ENCODE measurements at places on chromosomes 13 and 19.

DNA sequence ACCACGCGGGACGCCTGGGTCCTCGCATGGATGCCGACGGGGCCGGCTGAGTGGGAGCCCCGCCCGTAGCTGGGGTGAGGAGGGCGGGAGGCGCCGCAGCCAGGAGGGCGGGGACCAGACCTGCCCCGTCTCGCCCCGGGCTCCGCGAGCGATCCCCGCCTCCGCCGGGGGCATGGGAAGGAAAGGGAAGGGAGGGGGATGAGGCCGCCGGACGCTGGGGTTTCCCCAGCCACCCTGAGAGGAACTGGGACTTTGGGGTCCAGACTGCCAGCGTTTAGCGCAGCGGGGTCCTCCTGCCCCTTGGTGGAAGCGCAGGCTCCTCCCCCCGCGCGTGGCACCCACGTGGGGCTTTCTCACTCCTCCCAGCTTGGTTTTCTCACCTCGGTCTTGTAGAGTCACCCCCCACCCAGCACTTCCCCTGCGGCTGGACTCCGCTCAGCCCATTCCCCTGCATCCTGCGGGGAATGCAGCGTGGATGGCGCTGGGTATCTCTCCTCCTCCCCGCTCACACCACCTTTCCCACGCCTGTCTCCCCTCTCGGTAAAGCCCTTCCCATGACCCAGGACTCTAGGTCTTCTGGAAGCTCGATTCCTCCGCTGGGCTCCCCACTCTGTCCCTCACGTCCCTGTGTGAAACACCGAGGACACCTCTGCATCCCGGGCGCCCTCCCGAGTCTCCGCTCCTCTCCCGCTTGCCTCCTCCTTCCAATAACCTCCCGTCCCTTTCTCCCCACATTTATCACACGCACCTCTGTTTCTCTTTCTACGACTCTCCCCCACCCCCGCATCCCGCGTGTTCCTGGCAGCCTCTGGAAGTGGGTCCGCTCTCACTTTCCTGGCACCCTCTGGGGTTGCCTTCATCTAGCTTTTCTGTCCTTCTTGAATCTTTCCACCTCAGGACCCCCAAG, 2.1 kb downstream of the TGFB1 start:
- peak; percentile 57 for DNase-seq

GRCh38 chr19:32339988-32340874, 5.2 kb upstream of the ZNF507 start:
- peak; percentile 52 for DNase-seq

DNA sequence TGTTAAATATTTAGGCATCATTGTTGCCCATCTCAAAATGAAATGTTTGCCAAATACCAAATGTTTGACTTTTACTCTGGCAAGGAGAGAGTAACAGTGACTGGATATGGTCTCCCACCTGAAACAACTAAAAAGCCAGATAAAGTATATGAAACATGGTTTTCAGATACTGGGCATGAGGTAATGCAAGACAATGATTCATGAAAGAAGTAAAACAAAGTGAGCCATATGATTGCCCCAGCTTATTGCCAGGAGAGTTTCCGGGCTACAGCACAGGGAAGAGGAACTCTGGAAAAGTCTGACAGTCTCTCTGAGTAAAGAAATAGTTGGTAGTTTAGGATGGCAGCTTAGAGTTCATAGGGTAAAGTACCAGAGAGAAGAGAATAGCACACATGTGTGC, 354.6 kb downstream of the DNAJC15 start:
- no peak for DNase-seq

GRCh38 chr13:25473864-25474263, 102.1 kb downstream of the ATP8A2 start:
- DNase-seq, result no peak

GRCh38 chr19:29515233-29515619, 10.6 kb upstream of the VSTM2B start:
- no peak for DNase-seq

GRCh38 chr19:37572203-37572602, 22.4 kb downstream of the ZNF571 start:
- no peak for DNase-seq

- no peak for DNase-seq
Measured at GRCh38 chr19:18333680-18334079, 6.7 kb upstream of the PGPEP1 start.

- DNase-seq, result no peak
Measured at GRCh38 chr19:18985257-18985656, 44.2 kb upstream of the HOMER3 start.

DNA sequence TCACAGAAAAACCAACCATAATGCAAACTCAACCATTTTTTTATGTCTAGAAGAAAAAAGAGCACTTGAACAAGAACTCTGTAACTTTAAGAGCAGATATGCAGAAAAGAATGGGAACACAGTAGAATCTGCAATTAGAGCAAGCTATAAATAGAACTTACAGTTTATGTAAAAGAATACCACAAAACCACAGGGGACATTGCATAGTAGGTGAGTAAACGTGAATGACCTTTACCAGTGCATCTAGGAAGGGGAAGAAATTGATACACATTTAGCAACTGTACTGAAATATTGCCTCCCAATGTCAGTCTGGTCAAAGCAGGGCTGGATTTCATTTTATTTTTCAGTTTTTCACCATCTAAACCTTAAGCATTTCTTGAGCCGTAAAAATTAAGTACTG, 242.2 kb upstream of the EDNRB start:
- DNase-seq, result no peak

DNA sequence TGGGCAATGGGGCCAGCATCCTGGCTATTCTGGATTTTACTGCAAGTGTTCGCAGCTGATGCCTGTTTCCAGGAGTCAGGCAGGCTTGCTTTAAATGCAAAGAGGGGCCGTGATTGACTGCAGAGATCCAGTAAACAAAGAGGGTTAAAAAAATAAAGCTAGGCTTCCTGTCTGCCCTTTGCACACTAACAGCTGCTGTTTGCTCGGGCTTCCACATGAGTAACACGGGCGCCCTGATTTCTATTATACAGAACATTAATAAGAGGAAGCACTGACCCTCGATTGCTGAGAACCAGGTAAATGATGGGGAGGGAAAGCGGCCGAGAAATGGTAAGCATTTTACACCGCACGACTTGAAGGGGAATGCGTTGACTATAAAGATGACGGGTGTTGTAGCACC, 254.2 kb upstream of the ZNF507 start:
- DNase-seq, result no peak

DNA sequence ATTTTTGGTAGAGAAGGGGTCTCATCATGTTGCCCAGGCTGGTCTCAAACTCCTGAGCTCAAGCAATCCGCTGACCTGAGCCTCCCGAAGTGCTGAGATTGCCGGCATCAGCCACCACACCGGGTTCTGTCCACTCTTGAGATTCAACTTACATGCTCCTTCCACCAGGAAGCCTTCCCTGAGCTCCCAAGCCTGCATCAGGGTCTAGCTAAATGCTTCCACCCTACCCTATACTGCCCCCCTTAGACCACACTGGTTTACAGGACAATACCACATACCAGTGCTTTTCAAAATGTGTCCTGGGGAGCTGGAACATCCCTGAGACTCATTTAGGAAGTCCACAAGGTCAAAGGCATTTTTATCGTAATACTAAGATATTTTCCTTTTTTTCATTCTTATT, 15.1 kb upstream of the CACNG8 start:
- DNase-seq, result no peak

DNA sequence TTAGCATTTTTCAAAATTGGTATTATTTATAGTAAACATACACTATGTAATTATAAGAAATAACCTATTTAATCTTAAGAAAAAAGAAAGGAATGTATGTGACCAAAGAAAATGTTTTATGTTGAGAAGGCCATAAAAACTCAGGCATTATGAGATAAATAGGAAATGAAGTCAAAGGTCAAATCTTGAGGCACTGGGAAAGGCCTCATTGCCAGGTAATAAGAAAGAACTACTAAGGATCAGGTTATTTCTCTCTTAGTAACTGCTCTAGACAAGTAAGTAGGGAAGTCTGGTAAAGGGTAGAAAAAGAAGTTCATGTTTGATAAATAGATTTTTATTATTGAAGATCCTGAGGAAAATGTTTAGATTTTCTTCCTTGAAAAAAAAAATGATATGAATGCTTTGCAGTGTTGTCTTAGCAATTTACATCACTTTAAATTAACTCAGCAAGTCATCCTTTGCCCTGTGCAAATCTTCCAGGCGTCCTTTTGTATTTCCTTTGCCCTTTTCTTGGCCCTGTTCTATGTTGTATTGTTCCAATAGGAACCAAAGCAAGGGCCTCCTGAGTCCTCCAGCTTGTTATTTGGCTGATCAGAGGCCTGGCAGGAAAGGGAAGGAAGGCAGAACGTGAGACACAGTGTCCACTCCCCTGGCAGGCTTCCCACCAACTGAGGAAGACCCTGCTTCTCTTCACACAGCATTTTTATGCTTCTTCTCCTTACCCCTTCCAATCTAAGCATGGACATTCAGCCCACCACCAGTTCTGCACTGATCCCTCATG, 260.4 kb upstream of the MIR17HG start:
- DNase-seq, result no peak

GRCh38 chr13:97233499-97233898, 11.4 kb downstream of the MBNL2 start:
- DNase-seq, result no peak

DNA sequence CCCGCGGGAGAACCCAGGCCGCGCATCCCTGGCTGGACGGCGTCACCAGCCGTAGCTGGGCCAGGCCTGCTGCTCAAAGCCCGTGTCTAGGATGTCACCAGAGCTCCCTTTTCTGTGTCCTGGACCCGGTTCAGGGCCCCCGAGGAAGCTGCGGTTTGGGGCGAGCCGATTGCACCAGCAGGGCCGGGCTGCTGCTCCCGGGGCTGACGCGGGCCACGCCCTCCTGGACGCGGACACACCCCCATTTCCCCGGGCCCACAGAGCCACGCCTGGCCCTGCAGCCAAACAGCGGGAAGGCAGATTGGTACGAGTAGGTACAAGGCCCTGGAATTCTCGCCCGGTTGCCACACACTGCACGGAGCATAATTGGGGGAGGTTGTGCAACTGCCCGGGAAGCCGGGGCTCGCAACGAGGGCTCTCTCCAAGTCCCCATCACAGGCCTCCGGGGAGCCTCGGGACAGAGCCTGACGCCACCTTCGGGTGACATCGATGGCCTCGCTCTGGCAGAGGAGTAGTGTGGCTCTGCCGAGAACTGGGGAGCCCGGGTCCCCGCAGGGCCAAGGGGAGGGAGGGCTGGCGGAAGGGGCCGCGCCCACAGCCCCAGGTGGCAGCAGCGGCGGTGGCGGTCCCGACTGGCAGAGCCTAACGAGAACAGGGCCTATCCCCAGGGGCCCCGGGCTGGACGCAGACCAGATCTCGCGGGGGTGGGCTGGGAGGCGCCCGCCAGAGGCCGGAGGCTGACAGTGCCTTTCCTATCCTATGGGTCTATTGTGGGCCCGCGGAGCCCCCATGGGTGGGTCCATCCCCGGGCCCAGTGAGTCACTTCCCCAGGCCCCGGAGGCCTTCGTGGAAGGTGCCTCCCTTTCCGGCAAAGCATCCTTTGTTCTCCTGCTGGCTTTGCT, 23.5 kb downstream of the KCTD15 start:
- DNase-seq, result peak; percentile 80

DNA sequence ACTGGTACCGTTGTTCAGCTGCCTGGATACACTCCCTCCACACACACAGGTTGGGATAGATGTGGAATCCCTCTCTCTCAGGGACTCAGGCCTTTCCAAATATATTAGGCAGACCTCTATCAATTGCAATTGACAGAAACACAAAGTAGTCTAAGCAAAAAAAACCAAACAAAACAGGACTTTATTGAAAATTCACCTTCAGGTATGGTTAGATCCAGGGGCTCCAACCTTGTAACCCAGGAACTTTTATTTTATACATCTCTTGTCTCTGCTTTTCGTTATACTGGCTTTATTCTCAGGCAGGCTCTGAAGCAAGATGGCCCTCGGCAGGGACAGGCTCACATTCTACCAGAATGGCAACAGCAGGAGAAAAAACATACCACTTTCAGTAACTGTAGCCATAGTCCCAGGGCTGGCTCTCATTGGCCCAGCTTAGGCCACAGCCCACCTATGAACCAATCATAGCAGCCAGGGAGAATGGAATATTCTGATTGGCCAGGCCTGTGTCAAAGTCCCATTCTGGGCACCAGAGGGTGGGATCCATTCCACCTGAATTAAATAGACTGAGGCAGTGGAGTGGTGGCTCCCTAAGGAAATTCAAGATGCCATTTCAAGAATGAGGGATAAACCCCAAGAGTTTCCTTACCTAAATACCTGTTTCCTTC, 13.1 kb upstream of the CEACAM19 start:
- DNase-seq, result no peak

- DNase-seq, result peak; percentile 32
Measured at GRCh38 chr19:47324502-47324901, 7.5 kb upstream of the C5AR2 start.

DNA sequence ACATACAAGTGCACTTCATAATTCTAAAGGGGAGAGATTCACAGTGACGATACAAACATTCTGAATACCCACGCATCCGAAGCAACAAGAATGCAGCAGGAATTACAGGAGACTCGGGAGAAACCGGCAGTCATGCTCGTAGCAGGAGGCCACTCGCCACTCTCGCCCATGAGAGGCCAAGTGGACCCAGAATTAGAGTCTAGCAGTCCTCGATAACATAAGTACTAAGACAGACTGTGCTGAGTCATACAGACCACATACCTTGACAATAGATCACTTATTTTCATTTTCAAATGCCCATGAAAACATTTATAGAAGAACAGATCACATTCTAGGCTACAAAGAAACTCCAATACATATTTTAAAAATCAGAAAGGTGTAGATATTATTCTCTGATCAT, 299.1 kb upstream of the TSHZ3 start:
- no peak for DNase-seq

DNA sequence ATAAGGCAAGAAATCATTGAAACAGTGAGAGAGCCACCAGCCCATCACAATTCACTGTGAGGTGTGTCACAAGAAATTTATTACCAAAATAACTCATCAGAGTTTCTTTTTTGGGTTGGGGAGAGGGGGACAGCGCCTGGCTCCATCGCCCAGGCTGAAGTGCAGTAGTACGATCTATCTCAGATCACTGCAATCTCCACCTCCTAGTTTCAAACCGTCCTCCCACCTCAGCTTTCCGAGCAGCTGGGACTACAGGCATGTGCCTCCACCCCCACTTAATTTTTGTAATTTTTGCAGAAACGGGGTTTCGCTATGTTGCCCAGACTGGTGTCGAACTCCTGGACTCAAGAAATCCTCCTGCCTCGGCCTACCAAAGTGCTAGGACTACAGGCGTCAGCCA, 3.6 kb downstream of the IFNL1 start:
- DNase-seq, result no peak

- no peak for DNase-seq
Measured at GRCh38 chr13:74006666-74007065, 127.5 kb downstream of the KLF12 start.

DNA sequence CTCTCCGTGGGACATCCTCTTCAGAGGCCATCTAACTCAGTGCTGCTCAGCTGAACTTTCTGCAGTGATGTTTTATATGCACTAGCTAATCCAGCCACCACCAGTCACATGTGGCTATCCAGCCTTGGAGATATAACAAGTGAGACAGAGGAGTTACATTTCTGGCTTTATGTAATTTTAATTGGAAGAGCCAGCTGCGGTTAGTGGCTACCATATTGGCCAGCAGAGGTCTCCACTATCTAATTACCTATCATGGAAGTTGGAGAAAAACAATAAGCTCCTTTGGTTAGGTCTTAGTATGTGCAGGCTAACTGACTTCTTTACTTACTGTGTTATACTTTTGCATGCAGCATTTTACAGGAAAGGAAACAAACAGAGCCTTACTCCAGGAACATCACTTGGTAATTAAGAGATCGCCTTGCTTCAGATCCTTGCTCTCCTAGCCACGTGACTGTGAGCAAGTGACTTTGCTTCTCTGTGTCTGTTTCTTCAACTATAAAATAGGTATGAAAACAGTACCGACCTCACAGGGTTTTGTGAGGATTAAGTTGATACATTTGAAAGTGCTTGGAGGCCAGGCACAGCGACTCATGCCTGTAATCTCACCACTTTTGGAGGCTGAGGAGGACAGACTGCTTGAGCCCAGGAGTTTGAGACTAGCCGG, 1.6 kb upstream of the KLK10 start:
- no peak for DNase-seq

Data from right hindlimb (tissue), 1 donor.